Activated T-cell treated with anti-CD3 and anti-CD28 coated beads for 1 hour (primary cell): ENCODE measurements at places on chromosomes 11 and 22.

GRCh38 chr22:25148149-25148691 lies 51.4 kb upstream of the CRYBB3 start:
- DNase-seq = no peak

DNA sequence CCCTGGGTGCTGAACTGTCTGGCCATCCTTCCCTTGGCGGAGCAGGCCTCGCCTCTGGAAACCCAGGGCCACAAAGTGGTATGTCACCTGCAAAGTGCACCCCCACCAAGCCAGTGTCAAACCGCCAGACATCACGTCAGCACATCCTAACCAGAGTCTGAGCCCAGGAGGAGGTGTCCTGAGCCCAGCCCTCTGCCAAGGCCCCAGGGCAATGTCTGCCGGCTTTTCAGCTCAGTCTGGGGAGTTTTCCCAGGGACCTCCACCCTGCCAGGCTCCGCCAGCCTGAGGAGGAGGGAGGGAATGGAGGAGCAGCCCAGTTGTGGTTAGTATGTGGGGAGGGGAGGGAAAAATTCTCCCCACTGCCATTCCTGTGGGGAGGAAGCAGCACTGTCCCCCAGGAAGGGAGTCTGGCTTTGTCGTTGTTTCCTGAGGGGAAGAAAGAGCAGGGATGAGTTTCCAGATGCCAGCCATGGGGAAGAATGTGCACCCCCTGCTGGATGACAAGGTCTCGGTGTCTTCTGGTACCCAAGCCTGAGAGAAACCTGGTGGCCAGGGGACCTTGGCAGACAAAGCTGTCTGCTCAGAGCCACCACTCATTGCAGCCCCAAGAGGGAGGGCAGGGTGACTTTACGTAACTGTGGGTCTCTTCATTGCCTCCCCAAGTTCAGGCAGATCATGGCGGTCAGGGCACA lies 81.4 kb upstream of the CD82 start:
- DNase-seq = no peak

GRCh38 chr11:20530942-20531703 lies 68.3 kb upstream of the SLC6A5 start:
- no peak for DNase-seq

DNA sequence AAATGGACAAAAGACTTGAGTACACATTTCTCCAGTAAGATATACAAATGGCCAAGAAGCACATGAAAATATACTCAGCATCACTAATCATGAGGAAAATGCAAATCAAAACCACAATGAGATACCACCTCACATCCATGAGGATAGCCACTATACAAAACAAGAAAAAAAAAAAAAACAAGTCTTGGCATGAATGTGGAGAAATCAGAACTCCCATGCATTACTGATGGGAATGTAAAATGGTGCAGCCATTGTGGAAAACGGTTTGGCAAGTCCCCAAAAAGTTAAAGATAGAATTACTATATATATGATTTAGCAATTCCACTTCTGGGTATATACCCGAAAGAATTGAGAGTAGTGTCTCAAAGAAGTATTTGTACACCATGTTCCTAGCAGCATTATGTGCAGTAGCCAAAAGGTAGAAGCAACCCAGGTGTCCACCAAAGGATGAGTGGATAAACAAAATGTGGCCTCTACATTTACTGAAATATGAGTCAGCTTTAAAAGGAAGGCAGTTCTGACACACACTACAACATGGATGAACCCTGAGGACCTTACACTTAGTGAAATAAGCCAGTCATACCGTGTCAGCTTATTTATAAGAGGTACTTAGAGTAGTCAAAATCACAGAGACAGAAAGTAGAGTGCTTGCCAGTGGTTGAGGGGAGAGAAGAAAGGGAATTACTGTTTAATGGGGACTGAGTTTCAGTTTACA lies 146.3 kb downstream of the WNT7B start:
- no peak for DNase-seq

DNA sequence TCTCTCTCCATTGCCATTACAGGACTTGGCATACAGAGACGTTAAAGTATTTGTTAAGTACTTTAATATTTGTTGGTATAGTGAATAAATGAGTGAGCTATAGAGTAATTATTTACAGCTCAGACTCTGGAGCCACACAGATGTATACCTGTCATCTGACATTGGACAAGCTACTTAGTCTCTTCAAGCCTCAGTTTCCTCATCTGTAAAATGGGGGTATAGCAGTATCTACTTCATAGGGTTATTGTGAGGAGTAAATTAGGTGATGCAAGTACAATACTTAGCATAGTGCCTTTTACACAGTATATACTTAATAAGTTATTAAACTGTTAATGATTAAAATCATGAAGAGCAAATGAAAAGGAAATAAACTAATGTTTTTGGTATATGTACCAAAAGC lies 203.2 kb downstream of the NAV2 start:
- DNase-seq = no peak

DNA sequence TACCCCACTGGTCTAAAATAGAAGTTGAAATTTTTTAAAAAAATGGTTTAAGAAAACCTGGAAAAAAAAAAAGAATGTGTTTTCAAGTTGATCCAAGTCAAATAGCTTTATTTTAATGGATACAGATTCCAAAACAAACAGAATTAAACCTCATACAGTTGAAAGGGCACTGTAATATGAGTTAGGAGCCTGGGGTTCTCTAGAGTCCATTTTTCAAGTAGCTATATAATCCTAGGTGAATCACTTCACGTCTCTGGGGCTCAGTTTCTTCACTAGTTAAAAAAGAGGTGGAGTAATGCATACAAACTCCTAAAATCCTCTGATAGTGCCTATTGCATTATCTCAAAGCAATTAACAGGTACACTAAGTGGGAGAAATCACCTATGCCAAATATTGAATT lies 132.9 kb downstream of the BBOX1 start:
- DNase-seq = no peak

GRCh38 chr11:619628-620050 lies 3.9 kb upstream of the IRF7 start:
- no peak for DNase-seq

GRCh38 chr11:126217491-126217890 lies 5.9 kb downstream of the FAM118B start:
- DNase-seq = no peak

GRCh38 chr11:105718641-105719040 lies 108.8 kb downstream of the GRIA4 start:
- no peak for DNase-seq

DNA sequence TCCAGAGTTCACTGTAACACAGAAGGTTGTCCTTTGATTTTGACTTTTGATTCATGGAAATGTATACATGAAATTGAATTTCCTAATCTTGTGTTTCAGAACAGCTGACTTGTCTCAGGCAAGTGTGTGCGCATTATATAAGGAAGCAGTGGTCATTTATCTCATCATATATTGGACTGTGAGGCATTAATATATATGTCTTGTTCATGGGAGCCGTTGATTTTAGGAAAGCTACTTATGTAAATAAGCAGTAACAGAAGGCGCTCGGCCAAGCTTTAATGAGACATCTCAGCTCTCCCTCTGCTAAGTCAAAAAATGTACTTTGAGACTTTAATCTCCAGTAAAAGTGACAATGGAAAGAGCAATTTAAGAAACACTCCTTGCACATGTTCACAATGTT lies 100.5 kb downstream of the PDHX start:
- DNase-seq = no peak

GRCh38 chr22:46303347-46303965 lies 6.8 kb downstream of the GTSE1 start:
- DNase-seq = no peak

DNA sequence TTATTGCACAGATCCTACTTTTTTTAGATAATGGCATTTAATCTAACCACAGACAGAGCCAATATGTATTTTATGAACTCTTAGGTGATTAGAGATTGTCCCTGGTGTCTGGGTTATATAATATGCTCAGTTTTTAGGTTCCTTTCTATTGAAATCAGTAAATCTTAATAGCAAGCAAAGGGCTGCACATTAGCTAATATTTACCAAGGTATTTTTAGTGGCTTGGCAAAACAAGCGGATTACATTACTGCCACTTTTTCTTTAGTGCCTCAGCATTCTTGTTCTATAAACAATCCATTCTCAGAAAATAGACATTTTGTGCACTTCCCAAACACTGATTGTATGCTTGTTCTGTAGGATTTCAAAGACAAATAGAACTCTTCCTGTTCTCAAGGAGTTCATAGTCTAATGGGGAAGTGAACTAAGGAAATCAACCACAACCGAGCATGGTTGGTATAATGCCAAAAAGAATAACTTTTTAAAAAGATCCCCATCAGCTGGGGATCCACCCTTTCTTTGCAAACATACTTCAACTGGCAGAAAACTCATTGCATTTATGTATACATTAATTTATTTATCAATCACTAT lies 23.8 kb downstream of the KCNJ1 start:
- DNase-seq = no peak

DNA sequence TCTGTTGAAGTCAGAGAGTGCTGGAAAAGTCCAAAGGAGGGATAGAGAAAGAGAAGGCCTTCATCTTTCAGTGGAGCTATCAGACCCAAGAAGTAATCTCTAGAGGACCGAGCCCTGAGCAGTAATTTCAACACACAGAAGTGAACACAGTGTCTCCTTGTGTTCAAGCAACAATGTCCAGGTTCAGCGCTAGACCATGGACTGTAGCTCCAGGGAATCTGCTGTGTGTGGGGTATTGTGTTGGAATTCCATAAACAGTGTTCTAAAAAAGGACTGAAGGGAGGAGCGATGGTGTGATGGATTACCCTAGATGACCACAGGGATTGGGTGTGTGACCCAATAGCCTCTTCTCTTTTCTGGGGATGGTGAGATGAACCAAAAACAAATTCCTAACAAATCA lies 165.9 kb downstream of the BLID start:
- no peak for DNase-seq

GRCh38 chr22:49623176-49623575 lies 204.5 kb downstream of the BRD1 start:
- DNase-seq = no peak

- no peak for DNase-seq
Measured at GRCh38 chr22:20021196-20022181, 579 bp downstream of the TANGO2 start.

DNA sequence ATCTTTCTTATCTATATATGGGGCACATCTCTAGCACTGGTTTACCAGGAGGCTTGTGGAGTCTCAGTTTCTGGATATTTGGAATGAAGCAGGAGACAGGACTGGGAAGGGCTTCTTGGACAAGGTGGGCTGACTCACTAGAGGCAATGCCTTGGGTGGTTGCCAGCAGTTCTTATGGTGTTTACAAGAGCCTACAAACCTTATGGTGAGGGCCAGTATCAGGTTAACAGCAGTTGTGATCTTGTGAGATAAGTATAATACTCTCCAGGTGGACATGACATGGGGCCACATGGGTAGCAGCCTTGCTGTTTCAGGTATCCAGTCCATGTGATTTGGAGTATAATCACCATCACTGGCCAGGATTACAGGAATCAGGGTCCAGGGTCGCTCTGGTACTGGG lies 10.2 kb downstream of the FUT4 start:
- no peak for DNase-seq

DNA sequence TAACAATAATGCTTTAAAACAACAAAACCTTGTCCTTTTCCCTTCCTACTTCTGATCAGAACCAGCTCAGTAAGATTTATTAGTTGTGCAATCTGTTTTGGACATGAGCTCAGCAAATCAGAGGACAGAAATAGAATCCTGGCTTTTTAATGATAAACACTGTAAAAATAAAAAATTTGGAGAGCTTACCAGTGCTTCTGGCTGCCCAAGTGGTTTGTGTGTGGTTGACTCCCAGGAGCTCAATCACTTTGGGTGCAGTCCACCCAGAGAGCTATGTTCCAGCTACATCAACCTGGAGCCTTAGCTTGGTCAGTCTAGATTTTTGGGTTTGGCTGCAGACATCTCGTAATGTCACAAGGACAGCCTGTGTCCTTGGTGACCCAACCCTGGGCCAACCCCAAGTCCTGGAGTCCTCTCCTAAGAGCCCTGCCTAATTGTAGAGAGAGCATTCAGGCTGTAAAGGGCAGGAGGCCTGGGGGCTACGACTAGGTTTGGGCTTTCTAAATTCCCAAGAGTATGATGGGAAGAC lies 28.5 kb downstream of the CD44 start:
- no peak for DNase-seq

DNA sequence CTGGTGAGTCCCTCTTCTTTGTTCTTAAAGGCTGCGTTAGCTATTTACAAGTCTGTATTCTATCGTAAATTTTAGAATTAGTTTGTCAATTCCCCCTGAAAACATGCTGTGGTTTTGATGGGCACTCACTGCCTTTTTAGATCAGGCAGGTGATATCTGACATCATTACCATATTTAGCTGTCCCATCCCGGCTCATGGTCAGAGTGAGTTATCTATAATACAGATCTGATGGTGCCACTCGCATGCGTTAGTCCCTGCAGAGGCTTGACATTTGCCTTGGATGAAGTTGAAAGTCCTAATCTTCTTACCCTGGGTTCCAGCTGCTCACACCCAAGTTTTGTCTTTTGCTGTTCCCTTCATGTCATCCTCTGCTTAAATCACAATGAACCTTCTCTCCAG lies 150.5 kb upstream of the NARS2 start:
- DNase-seq = no peak

- DNase-seq = no peak
Measured at GRCh38 chr11:115672999-115673411, 168.8 kb upstream of the CADM1 start.

DNA sequence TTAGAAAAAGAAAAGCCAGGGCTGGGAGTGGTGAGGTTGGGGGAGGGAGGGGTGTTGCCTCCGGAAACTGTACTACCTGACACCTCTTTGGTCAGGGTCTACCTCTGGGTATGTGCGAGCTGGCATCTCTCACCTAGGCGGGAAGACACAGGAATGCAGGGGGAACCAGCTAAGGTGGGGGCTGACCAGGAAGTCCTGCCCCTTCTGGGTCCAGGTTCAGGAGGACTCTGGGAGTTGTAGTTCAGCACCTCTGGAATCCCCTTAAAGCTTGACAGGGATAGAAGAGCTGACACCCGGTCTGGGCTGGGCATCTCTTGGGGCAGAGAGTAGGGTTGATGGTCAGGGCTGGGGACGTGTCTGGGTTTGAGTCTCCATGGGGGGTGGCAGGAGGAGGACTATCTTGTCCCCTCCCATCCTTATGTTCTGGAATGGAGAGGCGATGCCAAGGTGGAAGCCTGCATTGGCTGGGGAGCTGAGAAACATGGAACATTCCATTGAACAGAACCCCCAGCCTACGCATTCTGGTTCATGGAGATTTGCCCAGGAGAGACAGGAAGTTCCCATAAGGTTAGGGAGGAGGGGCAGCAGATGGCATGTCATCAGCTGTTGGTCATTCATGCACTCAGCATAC lies 2.1 kb upstream of the KIAA1671 start:
- DNase-seq = no peak

GRCh38 chr11:93024369-93024768 lies 54.9 kb downstream of the MTNR1B start:
- no peak for DNase-seq

DNA sequence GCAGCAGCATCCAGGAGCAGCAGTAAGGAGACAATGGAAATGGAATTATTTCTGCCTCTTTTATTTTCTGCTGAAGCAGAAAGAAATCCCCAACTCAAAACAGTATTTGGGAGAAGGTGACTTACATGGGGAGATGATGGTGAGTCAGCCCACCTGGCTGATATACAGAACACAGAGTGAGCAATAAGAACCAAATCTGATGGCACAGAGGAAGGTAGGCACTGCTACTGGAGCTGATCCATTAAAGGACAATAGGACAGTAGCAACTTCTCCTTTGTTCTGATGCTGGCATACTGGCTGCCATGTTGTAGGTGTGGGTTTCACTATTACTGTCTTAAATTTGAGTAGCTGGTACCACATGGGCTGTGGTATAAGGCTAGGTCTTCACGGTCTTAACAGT lies 45.2 kb downstream of the CLPB start:
- no peak for DNase-seq
